Mammary epithelial cell (primary cell): ENCODE measurements at places on chromosomes 2 and 18. TPM values are rescaled to one million over a fixed set of nuclear protein-coding genes. Genes with fewer than 3 reads are reported as not detected.
A peak's percentile ranks its signal among the peaks of the same experiment; 100 is the strongest.

SLC30A3 gene
- 0.24 TPM in 1 of 2 replicates, not detected in the other for total RNA-seq

- DNase-seq, result peak; percentile 32
These were observed 156.7 kb downstream of the ARHGAP28 start for GRCh38 chr18:6885992-6886796.

DNA sequence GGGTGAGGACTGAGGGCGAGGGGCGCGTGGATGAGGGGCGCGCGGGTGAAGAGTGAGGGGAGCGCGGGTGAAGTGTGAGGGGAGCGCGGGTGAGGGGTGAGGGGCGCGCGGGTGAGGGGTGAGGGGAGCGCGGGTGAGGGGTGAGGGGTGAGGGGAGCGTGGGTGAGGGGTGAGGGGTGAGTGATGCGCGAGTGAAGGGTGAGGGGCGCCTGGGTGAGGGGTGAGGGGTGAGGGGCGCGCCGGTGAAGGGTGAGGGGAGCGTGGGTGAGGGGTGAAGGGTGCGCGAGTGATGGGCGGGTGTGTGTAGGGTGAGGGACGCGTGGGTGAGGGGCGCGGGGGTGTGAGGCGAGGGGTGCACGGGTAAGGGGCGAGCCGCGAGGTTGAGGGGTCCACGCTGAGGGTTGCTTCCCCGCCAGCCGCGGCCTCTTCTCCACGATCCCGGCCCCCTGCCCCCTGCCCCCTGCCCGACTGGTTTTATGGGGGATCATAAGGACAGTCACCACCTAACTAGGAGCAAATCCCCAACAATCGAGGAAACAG, 1.1 kb upstream of the SLC66A2 start:
- DNase-seq, result no peak

DNA sequence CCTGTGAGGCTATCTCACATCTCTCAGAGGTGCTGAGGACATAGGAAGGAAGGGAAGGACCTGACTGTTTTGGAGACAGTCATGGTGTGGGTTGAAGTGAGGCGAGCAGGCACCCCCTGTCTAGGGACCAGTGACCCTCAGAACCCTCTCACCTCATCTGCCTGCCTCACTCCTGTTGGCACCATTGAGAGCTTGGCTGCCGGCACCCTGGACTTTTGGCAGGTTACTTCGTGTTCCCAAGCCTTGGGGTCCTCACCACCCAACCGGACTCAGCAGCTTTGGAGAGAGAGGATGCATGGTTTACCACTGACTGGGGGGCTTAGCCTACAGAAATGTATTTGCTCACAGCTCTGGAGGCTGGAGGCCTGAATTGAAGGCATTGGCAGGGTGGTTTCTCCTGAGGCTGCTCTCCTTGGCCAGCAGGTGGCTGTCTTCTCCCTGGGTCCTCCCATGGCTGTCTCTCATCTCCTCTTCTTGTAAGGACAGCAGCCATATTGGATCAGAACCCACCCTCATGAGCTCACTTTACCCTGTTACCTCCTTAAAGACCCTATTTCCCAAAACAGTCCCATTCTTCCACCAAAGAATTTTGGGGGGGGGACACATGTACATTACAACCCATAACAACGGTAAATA, 142.0 kb downstream of the TSN start:
- DNase-seq, result peak; percentile 17

- DNase-seq, result no peak
These were observed 5.1 kb downstream of the MTERF4 start for GRCh38 chr2:241096979-241097378.

DNA sequence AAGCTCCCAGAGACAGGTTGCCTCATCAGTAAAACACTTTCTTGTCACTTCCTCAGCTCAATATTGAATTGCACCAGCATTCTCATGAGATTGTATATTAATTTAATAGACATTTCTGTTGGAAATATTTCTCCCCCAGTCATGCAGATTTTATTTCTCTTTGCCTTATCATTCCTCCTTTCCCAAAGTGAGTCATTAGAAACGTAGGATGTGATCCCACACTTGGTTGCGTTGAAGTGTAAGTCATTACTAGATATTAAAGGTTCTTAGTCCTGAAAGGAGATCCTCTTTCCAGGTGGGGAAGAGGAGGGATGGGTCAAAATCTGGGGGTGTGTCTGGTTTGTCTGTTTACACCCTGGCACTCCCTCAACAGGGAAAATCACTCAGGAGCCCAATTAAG, 438.2 kb downstream of the SLC4A3 start:
- DNase-seq, result no peak

- DNase-seq, result no peak
These were observed 152.3 kb downstream of the DTNB start for GRCh38 chr2:25521126-25521525.
